GM13976 (cell line): ENCODE measurements at places on chromosomes 5 and 9.

- DNase-seq, result no peak
Measured at GRCh38 chr9:36808251-36808650, 225.8 kb downstream of the PAX5 start.

GRCh38 chr9:124019771-124020519 lies 8.4 kb downstream of the LHX2 start:
- DNase-seq, result peak; percentile 37

DNA sequence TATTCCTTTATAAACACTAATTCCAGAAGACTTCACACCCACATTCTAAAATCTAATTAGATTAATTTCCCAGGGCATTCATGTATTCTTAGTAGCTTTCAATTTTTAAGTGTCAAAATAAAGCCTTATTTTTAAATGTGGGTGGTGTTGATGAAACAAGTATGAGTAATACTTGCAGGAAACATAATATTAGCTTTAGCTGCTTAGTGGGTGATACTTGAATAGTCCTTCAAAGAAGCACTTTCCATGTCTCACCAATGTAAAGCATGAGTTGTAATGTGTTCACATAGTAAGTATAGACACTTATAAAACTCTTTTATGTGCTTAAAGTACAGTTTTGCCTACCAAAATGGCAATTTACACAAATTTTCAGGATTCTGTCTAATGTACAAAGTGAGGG lies 6.9 kb downstream of the FNBP1 start:
- DNase-seq, result no peak

GRCh38 chr5:92605591-92605990 lies 975.4 kb downstream of the NR2F1-AS1 start:
- DNase-seq, result no peak

GRCh38 chr9:95447660-95448420 lies 68.9 kb downstream of the PTCH1 start:
- no peak for DNase-seq

DNA sequence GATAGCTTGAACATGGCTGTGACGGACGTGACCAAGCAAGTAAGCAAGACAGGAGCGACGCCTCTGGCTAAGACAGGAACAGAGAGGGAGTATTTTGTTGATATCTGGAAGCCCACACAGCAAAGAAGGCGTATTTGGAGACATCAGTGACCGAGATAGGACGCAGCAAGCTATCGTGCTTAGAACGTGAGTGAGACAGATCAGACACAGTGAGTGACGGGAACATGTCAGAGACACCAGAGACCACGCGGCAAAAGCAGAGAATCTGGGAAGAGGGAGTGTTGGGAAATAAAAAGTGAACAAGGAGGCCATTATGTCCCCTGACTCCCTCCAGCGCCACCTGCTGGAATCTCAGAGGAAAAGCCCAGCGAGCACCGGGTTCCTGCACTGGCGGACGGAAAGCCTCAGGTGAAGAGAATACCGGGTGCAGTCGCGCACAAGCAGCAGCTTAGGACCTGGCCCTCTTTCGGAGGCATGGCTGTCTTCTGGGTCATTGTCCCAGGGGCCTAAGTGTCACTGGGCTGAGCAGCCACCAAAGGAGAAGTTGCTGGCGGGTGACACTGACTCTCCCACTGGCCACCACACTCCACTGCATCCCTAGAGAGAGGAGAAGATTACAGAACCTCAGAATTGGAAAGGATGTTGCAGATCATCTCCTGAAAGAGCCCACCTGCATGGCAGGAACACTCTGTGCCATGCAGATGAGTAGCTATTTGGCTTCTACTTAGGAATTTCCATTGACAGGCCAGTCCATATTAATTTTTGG lies 99.1 kb downstream of the FBXO38 start:
- peak; percentile 54 for DNase-seq

GRCh38 chr9:26228273-26228672 lies 550.0 kb upstream of the TUSC1 start:
- DNase-seq, result no peak

DNA sequence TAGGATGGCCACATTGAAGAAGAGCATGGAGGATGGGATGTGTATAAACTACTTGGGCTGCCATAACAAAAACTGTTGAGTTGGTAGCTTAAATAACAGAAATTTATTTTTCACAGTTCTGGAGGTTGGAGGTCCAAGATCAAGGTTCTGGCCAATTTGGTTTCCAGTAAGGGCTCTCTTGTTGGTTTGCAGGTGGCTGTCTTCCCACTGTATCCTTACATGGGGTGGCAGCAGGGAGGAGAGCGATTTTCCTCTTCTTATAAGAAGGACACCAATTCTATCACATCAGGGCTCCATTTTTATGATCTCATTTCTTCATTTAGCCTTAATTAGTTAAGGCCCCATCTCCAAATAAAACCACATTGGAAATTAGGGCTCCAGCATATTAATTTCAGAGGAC lies 465.7 kb downstream of the GADD45G start:
- DNase-seq, result no peak

DNA sequence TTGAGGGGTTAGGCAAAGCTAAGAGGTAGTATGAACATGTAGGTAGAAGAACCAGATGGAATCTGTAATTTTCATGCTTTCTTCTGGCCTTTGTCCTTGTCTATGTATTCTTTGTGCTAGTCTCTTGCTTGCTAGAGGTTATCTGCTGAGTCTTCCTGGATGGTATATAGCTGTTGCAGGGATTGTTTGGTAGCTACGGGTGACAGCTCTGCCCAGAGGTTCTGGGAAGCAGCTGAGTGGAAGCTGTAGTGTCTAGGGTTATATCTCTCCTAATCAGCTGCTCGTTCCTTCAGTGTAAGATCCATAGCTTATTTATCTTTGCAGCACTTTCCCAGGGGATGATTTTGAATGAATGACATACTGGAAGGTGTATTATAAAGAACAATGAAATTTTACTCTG lies 100.3 kb downstream of the ATG10 start:
- no peak for DNase-seq

GRCh38 chr5:21152611-21153010 lies 1164.6 kb upstream of the CDH18 start:
- no peak for DNase-seq

DNA sequence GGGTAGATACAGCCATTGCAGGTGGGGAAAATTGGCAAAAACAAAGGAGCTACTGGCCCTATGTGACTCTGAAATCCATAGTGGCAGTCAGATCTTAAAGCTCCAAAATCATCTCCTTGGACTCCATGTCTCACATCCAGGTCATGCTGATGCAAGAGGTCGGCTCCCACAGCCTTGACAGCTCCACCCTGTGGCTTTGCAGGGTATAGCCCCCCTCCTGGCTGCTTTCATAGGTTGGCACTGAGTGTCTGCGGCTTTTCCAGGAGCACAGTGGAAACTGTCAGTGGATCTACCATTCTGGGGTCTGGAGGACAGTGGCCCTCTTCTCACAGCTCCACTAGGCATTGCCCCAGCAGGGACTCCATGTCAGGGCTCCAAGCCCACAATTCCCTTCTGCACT lies 1190.1 kb downstream of the CDH12 start:
- DNase-seq, result no peak

- DNase-seq, result no peak
Measured at GRCh38 chr5:127957701-127958239, 125.8 kb upstream of the SLC12A2 start.

DNA sequence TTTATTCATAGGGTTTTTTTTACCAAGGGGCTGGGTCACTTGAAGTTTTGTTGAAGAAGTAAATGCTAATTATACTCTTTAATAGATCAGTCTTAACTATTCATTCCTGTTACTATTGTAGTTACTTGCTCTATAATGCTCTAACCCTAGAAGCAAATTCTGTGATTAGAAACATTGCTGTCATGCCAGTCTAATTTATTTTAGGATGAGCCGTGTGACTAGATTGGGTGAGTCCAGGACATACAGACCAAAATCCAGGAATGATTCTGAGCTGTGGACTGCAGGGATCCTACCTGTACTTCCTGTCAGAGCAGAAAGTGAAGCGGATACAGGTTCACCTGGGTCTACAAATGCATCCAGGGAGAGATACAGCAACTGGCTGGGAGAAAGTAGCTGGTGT lies 757 bp upstream of the CCDC192 start:
- no peak for DNase-seq

GRCh38 chr5:112025757-112026156 lies 268.8 kb upstream of the NREP start:
- DNase-seq, result no peak

DNA sequence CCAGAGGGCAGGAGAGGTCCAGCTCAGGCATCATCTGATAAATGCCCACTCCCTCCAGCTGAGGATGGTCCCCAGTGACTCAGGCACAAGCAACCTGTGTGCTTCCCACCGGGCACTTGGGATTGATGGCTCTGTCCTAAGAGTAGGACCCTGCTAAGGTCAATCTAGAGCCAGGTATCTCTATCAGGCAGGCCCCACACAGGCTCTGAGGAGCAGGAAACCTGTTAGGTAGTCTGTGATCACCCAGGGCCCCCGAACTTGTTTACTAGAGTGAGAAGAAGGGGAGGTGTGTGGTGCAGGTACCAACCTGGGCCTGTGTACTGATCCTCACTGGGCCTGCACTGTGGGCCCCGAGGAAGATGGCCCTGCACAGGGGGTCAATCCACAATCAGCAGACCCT lies 119.6 kb upstream of the FSTL4 start:
- no peak for DNase-seq

DNA sequence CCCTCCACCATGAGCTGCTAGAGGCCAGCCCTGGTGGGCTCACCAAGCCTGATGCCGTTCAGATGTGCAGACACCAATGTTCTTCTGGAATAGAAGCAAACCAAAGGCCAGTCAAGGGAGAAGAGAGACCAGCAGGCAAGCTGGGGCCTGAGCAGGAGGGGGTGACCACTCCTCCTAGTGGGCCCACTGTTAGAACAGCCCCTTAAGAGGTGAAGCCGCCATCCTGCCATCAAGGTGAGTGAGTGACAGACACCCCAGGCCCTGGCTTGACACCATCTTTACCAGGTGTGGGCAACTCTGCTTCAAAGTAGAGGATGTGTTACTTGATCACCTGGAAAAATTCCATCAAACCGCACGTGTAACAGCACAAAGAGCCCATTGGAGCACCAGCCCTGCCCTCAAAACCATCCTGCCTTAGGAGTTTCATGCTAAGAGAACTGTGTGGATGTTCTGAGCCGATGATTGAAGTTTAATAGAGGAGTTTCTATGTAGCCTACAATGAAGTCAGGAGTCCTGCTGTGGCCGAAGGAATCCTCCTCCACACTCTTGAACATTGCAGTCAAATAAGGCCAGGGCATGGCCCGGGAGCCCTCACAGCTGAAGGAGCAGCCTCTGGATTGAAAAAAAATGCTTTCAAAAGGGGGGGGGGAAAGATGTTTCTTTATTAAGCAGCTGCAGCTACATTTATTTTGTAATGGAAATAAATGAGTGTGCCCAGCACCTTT lies 20.8 kb downstream of the AMBP start:
- DNase-seq, result no peak

GRCh38 chr5:110785356-110785755 lies 46.5 kb downstream of the SLC25A46 start:
- DNase-seq, result no peak

GRCh38 chr5:94808497-94808896 lies 190.0 kb downstream of the SLF1 start:
- DNase-seq, result no peak

DNA sequence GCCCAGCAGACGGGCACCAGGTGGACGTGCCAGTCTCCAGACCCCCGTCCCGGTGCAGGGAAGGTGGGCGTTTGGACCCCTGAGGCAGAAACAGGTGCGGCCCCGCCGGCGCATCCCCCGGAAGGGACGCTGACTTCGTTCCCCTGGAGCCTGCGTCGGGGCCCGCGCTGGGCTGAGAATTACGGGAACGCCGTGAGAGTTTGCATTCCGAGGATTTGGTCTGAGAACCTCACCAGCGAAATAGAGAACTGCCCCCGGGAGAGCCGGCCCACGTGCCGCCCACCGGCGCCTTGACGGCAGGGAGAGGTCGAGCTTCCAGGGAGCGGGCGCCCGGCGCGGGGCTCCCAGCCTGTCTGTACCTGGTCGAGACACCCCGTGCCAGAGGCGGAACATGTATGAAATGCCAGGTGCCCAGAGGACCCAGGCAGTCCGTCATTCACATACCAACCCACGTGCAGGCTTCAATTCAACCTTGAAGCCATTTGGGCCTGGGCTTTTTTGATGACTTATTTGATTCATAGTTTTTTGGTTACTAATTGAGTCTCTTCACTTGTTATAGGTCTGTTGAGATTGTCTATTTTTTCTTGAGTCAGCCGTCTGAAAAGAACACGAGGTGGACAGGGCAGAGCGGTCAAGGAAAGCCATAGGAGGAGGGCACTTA lies 877 bp upstream of the CAMSAP1 start:
- DNase-seq, result no peak

GRCh38 chr9:27537027-27537435 lies 7.4 kb upstream of the MOB3B start:
- no peak for DNase-seq

- DNase-seq, result no peak
Measured at GRCh38 chr5:146852089-146852488, 26.5 kb downstream of the PPP2R2B start.

DNA sequence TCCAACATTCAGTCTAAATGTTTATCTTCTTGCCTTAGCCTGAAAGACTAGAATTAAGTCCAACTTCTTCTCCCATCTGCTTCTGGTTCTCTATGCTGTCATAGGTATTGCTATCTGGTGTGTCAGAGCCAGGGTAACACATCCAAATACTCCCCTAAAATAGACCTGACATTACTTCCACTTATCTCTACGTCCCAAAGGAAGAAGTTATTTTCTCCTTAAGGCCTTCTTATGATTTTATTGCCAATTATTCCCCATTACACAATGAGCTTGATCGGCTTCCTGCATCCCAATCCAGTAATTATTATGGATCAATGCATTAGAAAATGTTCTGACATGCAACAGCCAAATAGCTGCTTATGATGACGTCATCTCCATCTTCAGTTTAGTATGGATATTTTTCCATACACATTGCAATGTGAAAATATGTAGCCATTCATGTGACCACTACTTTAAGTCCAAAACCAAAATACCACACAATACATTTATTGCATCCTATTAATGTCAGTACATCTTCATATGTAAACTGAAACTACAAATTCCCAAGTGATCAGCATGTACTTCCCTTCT lies 555.5 kb downstream of the MAT2B start:
- no peak for DNase-seq

DNA sequence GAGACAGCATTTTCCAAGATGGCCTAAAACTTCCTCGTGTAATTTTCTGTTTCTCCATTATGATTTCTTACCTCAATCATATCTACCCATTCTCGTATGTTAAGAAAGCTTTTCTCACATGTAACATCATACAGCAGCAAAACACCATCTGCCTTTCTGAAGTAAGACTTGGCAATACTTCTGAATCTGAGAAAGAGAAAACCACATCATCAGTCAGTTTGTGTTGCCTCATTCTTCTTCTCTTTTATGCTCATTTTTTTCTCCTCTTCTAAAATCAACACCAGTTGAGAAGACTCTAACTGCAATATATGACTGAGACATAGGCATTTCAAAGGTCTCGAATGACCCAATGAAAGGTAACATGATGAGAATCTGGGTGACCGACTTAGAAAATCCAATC lies 66.0 kb downstream of the RASEF start:
- DNase-seq, result no peak

DNA sequence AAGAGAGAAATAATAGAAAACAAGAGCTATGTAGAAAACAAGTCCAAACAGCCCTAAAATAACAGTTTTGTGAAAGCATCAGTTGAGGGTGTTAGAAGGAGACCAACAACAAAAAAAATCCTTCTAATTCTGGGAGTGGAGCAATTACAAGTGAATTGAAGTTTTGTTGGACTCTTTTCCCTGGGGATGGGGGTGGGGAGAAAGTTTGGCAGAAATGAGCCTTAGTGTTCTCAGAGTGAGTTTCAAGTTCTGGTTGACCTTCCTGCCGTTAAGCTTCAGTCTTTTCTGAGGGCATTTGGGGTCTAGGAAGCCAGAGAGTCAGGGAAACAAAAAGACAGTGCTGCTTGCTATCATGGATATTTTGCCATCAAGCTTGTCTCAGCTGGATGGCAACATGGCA lies 106.3 kb upstream of the TRIM32 start:
- no peak for DNase-seq

- DNase-seq, result no peak
Measured at GRCh38 chr9:130451509-130452388, 7.0 kb downstream of the ASS1 start.
